Cortex of kidney (tissue), 1 donor: ENCODE measurements at places on chromosomes 16 and 17.

DNA sequence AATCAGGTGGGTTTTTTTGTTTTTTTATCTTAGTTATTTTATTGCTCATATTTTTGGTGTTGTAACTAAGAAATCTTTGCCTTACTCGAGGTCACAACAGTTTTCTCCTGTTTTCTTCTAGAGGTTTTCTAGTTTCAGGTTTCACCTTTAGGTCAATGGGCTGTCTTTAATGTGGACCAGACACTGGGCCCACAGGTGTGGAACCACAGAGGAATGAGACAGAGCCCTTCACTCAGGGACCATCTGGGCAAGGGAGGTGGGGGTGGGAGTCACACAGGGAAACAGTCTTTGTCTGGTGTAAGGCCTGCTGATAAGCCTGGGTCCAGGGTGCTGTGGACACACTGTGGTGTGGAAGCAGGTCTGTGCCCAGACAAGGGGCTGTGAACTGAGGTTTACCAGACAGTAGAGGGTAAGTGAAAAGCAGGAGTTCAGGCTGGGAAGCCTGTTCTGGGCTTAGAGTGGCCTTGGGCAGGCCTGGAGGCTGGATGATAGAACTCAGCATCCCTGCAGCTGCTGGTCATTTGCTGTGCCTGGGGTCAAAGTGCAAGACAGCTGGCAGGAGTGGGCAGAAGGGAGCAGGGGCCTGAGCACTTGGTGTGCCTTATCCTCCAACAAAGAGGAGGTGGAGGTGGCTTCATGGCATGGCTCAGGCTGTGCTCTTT is 75.6 kb downstream of the SPECC1 start:
- DNase-seq: no peak

GRCh38 chr17:15967706-15968399 is 22.9 kb downstream of the ADORA2B start:
- DNase-seq: no peak

GRCh38 chr16:88605186-88606147 is 32.9 kb upstream of the IL17C start:
- DNase-seq: no peak

DNA sequence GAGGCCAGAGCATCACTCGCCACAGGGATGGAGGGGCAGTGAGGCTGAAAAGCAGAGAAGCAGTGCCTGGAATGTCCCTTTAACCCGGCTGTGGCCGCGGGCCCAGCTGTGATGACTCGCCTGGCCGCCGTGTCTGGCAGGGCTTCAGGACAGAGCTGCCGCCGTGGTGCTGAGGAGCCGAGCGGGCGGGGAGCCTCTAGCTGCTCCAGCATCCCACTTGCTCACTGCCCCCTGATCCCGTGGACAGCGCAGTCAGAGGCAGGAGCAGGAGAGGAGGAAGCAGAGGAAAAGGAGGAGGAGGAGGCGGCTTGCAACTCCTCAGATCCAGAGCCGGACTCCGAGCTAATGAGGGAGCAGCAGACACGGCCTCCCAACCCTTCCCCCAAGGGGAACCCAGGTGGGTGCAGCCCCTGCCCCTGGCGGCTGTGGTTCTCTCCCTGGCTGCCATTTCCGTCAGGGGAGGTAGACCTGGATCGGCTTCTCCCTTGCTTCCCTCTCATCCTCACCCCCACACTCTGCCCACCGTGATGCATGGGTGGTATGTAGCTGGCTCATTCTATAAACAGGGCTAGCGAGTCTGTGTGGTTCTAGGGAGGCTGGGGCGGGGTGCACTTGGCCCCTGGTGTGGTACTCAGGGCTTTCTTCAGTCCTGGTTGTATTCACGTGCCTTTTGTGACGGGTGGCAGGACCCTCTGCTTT is 165.7 kb downstream of the CMIP start:
- no peak for DNase-seq

DNA sequence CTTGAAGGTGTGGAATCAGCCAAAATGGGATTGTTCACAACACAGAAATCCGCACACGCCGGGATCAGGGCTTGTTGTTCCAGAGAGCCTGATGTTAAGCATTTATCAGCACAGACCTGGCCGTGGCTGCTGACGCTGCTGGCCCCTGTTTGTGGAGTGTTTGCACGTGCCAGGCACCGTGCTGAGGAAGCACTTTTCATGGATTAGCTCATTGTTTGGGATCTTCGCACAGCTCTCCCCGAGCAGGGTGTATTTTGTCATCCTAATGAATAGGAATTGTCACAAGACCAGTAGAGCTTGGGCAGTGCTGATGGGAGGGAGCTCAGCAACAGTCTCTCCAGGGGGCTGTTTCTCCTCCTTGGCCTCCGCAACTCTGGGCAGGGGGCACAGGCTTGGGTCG is 160.4 kb upstream of the PLCG2 start:
- DNase-seq: no peak

GRCh38 chr16:85234310-85235204 is 122.3 kb upstream of the CIBAR2 start:
- no peak for DNase-seq

DNA sequence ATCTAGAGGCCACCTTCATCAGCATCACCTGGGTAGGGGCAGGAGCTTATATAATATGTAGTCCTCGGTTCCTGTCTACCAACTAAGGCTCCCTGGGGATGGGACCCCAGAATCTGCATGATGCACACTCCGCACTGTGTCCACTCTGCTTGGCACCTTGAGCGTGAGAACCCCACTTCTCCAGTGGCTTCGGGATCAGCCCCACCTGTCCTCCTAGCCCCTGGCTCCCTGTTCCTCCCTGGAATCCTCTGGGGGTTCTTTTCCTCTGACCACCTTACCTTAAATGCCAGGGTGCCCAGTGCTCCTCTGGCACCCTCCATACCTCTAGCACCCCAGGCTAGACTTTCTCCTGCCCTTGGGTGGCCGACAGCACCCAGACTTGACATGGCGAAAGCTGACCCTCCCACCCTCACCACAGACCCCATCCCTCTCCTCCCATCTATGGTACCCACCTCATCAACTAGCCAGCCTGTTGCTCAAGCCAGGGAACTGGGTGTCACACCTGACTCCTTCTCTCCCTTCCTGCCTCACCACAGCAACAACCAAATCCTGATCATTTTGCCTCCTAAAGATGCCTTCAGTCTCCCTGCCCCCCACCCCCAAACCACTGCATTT is 2.8 kb upstream of the NXPH3 start:
- no peak for DNase-seq

GRCh38 chr16:1706386-1707192 is 594 bp downstream of the MAPK8IP3 start:
- DNase-seq: no peak

DNA sequence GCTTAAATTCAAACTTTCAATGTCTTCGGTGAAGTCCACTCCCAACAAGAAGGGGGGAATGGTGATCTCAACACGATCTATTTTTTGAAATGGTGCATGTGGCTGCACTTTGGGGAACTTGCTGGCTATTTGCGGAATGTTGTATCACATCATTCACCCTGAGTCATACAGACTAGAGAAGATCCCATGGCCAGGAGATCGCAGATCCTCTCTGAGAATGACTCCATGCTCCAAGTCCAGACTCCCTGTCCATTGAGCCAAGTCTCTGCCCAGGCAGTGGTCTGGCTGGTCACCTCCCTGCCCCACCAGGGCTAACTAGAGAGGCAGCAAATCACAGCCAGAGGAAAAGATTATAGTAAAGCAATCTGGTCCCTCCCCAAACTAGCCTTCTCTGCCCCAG is 120.6 kb downstream of the XYLT1 start:
- DNase-seq: no peak

DNA sequence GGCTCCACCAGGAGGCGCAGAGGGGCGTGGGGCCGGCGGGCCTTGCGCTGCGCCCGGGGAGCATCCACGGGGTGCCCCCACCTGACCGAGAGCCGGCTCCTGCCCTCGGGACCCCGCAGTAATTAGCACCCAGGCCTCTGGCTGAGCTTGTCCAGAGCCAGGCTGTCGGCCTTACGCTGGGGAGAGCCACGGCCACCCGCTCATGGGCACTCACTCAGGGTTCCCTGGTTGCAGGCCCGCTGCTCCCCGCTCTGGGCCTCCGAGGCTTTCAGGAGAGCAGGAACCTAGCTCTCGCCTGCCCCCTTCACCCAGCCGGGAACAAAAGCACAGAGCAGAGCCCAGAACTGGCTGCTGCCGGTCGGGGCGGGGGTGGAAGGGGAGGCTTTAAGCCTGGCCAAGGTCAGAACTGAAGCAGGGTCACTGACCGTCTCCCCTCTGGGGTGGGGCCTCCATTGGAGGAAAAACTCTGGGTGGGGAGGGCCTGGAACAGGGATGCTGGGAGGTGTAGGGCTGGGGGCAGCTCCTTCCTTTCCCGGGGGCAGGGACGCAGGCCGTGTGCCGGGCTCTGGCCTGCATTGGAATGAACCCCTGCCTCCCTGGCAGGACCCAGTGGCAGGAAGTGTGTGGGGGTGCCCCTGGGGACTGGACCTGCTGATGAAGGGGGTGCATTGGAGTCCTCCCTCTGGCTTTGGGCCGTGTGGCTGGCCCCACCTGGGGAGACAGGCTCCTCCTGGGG is 12.3 kb downstream of the GLIS2 start:
- no peak for DNase-seq
